ENCODE measurements at places on chromosomes 5 and 9.

- DNase-seq: peak; percentile 27
These were observed 74.0 kb downstream of the C9orf85 start for GRCh38 chr9:71985297-71985911.

DNA sequence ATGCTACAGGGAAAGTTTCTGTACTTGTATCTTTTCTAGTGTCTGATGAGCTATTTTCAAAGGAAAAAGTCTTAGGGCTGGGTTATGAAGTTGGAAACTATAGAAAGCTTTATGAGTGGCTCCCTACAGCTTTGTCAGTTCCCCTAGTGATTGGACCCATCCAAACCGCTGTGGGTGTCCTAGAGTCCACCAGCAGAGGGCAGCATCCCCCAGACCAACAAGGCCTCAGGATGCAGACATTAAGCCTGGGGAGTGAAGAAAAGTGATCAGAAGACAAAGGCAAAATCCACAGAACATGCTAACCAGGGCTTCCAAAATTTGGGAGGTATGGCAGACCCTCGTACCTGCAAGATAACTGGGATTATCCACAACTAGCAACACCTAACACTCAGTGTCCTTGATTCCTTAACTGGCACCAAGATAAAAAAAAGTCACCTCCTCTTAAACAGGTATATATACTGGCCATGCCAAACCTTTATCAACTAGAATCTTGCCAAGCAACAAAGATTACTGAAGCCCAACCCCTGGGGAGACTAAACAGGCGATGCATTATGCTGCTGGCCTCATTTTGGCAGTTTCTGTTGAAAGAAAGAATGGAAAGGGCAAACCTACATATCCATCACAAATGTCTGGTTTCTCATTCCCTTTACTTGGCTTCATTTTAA is 110.4 kb upstream of the NR5A1 start:
- DNase-seq: peak; percentile 78

DNA sequence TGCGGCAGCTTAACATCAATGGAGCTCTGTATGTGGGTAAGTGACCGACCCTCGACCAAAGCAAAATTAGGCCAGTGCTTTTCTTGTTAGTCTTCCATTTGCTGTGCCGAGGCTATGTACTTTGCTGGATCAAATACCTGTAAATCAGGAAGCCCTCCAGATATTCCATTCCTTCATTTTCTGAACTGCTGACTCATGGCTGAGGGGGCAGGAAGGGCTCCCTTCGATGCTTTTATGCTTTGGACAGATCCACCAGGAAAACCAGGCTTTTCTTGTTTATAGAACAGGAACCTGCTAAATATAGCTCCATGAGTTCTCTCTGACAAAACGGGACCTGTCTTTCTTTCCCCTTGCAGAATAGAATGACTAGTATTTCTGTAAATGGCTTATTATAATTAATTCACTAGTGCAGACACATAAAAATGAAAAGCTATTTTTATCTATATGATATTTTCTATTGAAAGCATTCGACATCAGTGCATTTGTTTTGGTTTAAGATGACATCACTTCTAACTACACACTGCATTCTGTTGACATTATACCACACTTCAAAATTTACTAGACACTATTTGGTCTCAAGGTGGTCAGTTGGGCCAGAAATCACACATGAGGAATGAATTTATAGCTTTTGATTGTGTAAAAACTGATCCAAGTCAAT is 93.3 kb downstream of the LIFR start:
- DNase-seq: peak; percentile 88

- DNase-seq: no peak
These were observed 117.1 kb upstream of the WWC1 start for GRCh38 chr5:168174376-168174775.

DNA sequence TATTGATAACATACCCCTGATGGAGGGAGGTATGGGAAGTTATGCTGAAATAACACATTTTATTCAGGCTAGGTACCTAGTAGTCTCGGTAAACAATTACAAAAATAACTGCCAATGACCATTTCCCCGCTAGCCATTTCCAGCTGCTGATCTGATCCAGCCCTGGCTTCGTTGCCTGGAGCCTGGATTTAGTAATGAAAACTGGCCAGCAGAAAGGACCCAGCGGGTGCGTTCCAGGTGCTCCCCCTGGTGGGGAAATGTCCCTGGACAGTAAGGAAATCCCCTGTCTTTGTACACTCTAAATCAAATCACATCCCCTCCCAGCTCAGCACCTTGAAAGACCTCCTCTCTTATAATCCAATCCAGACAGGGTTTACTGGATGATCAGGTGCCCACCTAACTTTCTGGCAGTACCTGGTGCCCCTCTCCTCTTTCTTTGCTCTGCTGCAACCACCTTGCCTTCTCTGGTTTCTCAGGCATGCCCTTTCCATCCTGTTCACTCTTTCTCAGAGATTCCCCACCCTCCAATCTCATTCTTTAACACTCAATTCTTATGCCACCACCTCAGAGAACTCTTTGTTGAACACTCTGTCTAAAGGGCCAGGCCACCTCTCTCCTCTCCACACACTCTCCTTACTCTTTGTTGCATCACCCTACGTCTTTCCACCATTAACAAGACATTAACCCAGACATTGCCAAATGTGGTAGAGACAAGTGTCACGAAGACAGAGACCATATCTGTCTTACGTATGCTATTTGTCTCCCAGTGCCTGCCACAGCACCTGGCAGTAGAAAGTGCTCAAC is 50.1 kb upstream of the SMAD5 start:
- peak; percentile 71 for DNase-seq

- peak; percentile 81 for DNase-seq
These were observed 826 bp upstream of the PRDM9 start for GRCh38 chr5:23506329-23507236.

GRCh38 chr5:62273687-62274086 is 32.3 kb upstream of the KIF2A start:
- no peak for DNase-seq

GRCh38 chr5:142548739-142549275 is 137.1 kb downstream of the FGF1 start:
- DNase-seq: peak; percentile 87

- DNase-seq: no peak
These were observed 24.6 kb downstream of the LOX start for GRCh38 chr5:122053181-122054109.

- no peak for DNase-seq
These were observed 122.1 kb downstream of the WNK2 start for GRCh38 chr9:93306081-93306480.

DNA sequence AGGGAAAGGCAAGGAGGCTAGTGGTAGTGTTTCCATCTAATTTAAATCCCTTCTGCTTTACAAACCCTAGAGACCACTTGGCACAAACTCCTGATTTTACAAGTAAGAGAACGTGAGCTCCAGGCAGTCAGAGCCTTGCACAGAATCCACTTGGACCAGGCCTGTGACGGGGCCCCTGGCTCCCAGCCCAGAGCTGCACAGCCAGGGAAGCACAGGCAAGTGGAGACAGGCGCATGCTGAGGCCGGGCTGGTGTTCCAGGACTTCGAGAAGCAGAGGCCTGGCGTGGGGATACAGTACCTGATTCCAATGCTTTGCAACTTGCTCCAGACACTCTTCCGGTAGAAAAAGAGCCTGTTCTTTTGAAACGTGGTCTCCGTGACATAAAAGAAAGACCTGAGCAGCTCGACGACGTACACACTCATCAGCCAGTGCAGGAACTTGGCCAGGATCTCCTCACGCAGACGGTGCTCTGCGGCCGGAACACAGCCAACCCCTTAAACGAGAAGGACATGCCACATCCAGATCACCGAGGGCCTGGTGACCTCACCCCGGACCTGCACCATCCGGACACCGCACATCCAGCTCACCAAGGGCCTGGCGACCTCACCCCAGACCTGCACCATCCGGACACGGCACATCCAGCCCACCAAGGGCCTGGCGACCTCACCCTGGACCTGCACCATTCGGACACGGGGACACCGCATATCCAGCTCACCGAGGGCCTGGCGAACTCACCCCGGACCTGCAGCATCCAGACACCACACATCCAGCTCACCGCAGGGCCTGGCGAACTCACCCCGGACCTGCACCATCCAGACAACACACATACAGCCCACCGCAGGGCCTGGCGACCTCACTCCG is 12.5 kb downstream of the TERT start:
- DNase-seq: no peak

- DNase-seq: no peak
These were observed 212.3 kb downstream of the TRIM36 start for GRCh38 chr5:114957384-114957783.

- no peak for DNase-seq
These were observed 27.0 kb downstream of the SUB1 start for GRCh38 chr5:32612134-32612888.

GRCh38 chr9:19512103-19512832 is 103.5 kb downstream of the ACER2 start:
- no peak for DNase-seq

- DNase-seq: no peak
These were observed 361.3 kb downstream of the NR2F1-AS1 start for GRCh38 chr5:93219641-93220145.

DNA sequence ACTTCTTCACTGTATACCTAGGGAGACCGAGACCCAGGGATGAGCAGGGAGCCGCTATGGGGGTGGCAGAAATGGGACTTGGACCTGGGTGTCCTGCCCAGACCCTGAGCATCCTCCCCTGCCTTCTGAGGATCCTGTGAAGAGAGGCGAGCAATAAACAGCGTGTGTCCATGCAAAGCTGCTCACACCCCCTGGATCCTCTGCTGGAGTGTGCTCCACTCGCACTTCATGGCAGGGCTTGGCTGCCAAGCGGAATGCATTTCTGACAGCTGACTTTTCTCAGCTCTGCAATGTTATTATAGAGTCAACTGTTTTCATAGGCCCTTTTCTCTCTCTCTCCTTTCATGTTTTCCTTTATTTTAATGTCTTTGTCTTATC is 31.0 kb upstream of the ALDH1B1 start:
- DNase-seq: no peak

DNA sequence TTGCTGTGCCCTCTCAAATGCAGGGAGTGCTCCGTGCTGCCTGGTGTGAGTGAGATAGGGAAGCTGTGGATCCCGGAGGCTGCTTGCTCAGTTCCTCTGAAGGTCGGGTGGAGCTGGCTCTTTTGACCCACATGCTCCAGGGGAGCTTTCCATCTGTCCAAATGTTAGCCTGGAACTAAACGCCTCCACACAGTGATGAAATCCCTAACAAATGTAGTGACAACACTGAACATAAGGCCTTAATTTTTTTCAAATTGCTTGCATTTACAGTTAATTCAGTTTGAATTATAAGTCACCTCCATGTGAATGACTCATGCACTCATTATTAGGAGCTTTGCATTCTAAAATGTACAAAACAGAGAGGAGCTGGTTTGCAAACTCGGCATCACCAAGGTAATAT is 27.0 kb downstream of the PRDM6 start:
- no peak for DNase-seq

DNA sequence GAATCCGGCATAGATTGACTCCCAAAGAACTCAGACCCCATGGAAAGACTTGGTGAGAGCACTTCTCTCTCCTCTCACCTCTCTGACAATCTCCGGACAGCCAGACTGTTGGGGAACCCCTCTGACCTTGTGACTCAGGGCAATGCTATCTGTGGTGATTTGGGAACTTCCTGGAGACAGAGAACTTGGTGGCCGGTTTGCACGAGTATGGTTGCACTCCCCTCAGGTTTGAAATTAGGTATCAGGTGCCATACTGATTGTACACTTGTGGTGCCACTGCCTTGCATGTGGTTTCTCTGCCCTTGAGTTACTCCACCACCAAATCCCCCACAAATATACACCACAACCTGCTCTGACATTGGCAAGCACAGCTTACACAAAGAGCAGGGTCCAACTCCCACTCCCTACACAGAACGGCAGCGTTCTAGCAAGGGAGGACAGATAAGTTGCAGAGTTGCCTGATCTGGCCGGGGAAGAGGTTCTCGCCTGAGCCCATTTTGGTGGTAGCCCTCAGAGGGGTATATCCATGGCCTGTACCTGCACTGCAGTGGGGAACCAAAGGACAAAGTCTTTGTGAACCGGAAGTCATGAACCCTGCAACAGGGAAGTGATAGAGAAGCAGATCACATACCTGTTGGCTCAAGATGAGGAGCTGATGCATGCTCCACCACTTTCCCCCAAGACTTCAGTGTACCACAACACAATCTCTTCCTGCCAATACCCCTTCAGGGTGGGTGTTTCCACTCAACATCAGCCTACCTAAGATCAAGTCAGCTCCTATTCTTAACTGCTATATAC is 255.1 kb downstream of the MCTP1 start:
- no peak for DNase-seq

GRCh38 chr5:136031711-136032110 is 2.9 kb downstream of the TGFBI start:
- DNase-seq: no peak

- no peak for DNase-seq
These were observed 29.8 kb downstream of the OR2K2 start for GRCh38 chr9:111300140-111300735.

GRCh38 chr5:168449166-168449565 is 37.1 kb upstream of the RARS1 start:
- DNase-seq: peak; percentile 54

All from PC-3 (cell line).